HCT116 (cell line): ENCODE measurements at places on chromosomes 16 and 17.

GRCh38 chr17:71107136-71107535 lies 937.8 kb downstream of the KCNJ2 start:
- no peak for DNase-seq

DNA sequence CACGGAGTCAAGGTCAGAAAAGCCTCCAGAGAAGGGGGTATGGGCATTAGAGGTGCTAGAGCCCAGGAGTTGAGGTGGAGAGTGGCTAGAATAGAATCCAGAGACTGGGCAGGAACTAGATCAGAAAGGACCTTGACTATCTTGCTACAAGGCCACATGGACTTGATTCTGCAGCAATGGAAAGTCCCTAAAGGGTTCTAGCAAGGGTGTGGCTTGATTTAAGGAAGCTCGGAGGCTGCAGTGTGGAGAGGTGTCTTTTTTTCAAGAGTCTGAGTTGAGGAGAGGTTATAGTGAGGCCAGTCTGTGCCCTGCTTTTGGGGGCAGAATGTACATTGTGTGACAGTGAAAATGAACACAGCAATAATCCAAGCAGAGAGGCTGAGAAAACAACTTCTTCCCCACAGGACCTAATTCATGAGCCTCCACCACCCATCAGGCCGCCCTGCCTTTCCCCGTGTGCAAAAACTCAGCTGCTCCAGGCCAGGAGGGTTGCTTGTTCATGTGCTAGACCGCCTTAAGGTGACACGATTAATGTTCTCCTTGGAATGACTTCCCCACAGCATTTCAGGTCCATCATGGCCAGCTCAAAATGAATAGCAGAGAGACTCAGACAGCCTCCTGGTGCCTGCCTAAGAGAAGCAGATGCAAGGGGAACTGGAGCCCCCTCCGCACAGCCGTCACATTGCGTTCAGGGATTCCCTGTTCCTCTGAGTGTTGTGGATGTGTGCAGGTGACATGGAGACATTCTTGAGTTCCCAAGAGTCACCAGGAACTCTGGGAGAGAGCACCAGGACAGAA lies 8.7 kb upstream of the BEAN1 start:
- DNase-seq: no peak

GRCh38 chr17:44076716-44077594 lies 6.4 kb downstream of the G6PC3 start:
- no peak for DNase-seq

DNA sequence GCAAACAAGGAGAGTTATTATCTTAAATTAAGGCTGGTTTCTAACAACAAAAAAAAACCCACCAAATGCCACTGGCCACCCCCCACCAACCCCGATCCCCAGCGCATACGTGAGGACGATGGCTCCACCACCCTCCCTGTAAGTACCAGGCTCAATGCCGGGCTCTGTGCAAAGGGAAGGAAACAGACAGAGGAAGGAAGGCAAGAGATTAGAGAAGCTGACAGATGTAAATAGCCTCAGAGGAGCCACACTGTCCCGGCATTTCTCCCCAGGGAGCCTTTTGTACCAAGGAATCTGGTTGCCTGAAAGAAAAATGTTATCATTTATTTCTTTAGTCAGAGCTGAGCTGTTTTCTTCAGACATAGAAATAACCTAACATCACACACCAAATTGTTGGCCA lies 13.1 kb downstream of the SOST start:
- DNase-seq: no peak
